ENCODE measurements at places on chromosomes 11 and 22.

DNA sequence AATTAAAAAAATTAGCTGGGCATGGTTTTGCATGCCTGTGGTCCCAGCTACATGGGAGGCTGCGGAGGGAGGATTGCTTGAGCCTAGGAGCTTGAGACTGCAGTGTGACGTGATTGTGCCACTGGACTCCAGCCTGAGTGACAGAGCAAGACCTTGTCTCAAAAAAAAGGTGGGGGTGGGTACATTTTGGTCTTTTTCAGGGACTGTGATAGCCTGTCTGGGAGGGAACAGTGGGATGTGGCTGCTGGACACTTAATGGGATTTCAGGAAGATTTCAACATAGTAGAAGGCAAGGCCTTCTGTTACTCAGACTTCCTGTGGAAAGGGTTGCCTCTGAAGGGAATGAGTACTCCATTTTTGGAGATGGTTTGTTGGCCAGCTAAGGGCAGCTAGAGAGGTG, 40.6 kb downstream of the RELT start:
- DNase-seq: no peak

DNA sequence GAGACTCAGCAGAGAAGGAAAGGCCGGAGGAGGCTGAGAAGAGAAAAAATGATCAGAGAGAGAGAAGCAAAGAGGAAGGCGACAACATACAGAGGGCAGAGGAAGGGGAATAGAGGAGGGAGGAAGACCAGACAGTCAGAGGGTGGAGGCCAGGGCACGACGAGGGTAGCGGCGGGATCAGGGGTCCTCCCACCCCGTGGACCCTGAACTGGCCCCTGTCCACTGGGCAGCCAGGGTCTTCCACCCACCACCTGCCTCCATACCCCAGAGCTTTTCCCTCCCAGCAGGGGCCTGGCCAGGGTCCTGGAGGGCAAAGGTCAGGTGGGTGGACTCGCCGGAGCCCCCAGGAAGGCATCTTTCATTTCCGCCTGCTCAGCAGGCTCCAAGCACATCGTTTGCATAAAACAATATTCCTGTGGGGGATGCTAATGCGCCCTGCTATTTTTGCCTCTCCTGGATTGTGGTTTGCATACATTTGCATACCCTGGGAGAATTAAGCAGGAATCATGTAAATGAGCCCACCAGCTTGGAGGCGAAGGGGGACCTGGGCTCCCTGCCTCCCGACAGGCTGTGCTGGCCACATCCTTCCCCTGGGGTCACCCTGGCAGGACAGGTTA, 394.1 kb downstream of the MN1 start:
- DNase-seq: no peak

DNA sequence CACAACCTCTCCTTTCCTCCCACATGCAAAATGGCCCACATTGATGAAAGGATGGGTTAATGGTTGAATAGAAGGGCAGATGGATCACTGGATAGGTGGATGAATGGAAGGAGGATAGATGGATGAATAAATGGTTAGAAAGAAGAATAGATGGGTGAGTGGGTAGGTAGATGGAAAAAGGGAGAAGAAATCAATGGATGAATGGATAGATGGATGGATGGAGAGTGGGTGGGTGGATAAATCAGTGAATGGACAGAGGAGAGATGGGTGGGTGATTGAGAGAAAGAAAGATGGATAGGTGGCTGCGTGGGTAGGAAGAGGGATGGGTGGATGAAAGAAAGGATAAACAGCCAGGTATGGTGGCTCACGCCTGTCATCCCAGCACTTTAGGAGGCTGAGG, 1.2 kb downstream of the SEC14L3 start:
- no peak for DNase-seq

DNA sequence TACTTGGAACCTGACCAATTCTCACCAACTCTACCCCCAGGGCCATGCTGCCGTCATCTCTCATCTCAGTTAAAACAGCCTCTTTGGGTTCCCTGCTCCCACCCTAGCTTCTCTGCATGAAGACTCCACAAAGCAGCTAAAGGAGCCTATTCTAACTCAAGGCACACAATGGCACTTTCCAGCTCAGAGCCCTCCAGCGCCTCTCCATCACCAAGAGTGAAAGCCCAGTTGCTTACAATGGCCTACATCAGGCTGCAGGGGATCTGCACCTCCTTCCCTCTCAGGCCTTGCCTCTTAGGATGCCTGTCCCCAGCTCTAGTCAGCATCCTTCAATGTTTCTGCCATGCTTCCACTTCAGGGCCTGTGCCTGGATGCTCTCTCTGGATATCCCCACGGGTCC, 83.7 kb upstream of the GNAZ start:
- DNase-seq: no peak

DNA sequence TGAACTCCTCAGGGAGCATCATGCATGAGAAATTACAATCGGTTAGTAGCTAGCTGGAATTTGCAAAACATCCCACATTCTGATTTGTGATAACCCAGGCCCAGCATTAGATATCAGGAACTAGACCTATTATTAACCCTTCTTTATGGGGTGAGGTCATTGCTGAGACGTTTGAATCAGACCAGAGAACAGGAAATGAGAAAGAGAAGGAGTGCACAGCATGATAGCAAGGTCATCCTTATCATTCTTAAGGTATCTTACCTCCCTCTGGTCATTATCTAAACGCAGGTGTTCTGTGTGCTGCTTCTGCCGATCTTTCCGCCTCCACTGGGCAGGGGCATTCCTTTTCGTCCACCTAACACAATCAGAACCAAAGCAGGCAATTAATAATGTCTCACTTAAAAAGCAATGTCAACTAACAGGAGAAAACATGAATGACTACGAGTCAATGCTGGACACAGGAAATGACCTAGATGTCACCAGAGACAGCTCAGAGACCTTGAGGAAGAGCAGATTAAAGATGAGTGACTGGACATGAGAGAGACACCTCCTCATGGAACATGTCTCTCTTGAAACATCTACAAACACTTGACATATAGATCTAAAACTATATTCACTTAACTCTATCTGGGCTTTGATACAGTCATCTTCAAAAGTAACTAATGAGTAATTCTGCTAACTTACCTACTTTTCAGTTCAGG, 78.3 kb upstream of the SCUBE2 start:
- DNase-seq: no peak

- DNase-seq: no peak
These were observed 366.8 kb upstream of the CCDC179 start for GRCh38 chr11:23227078-23227445.

GRCh38 chr22:37283393-37283937, 1.2 kb downstream of the CYTH4 start:
- DNase-seq: peak; percentile 76

DNA sequence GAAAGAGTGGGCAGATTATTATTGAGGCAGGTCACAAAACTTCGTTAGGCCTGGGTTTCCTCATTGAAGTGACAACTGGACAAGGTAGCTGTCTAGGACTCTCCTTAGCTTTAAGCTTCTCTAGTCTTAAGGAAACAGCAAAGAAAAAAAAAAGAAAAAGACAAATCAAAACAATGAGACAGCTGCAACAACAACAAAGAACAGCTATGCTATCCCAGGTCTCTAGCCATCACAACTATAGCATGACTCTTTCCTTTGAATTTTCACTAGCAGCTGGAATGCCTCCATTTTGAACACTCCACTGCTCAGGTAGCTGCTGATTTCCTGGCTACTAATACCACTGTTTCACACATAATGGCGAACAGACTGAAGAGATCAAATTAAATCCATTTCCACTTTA, 302.4 kb upstream of the SORL1-AS1 start:
- no peak for DNase-seq

- DNase-seq: no peak
These were observed 572.2 kb downstream of the BUD13 start for GRCh38 chr11:116200564-116200963.

DNA sequence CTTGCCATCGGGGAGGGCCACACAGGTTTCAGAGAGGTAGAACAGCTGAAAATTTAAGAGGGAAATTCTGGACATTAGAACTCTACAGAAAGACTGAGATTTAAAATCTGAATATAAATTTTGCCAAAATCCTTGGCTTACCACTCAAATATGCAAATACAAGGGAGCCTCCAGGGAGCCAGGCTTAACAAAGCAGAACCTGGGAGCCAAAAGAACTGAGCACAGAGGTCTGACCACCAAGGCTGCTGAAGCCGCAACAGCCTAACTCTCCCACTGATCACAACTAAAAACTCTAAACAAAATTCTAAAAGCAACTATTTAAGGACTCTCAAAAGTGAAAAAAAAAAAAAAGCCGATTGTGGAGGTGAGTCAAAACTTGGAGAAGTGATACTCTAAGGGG, 34.3 kb downstream of the IZUMO1R start:
- no peak for DNase-seq

DNA sequence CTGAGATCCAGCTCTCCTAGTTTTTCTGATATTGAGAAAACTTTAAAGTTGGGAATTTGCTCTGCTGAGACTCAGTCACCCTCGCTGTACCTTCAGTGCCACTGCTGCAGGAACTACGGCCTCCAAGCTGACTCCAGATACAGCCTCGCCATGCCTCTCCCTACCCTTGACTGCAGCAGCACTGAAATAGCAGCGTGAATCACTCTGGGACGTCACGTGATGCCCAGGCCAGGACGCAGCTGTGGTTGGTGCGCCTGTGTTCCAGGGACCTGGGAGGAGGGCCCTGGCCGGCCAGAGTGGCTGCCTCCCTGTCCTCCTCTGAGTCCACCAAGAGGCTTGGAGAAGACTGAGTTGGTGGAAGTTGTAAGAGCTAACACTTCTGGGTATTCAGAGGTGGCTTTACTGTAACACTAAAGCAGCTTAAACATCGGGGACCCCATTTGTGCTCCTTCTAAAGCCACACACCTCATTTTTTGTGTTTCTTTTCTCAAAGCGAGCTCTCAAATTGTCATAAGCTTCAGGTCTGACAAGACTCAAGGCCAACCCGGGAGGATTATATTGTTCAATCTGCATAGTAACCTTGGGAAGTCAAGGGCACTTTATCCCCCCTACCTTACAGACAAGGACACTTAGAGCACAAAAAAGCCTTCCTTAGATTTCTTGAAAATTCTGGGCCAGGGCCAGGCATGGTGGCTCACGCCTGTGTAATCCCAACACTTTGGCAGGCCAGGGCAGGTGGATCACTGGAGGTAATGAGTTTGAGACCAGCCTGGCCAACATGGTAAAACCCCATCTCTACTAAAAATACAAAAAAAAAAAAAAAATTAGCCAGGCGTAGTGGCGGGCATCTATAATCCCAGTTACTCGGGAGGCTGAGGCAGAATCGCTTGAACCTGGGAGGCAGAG, 4.2 kb upstream of the STIP1 start:
- DNase-seq: peak; percentile 79

DNA sequence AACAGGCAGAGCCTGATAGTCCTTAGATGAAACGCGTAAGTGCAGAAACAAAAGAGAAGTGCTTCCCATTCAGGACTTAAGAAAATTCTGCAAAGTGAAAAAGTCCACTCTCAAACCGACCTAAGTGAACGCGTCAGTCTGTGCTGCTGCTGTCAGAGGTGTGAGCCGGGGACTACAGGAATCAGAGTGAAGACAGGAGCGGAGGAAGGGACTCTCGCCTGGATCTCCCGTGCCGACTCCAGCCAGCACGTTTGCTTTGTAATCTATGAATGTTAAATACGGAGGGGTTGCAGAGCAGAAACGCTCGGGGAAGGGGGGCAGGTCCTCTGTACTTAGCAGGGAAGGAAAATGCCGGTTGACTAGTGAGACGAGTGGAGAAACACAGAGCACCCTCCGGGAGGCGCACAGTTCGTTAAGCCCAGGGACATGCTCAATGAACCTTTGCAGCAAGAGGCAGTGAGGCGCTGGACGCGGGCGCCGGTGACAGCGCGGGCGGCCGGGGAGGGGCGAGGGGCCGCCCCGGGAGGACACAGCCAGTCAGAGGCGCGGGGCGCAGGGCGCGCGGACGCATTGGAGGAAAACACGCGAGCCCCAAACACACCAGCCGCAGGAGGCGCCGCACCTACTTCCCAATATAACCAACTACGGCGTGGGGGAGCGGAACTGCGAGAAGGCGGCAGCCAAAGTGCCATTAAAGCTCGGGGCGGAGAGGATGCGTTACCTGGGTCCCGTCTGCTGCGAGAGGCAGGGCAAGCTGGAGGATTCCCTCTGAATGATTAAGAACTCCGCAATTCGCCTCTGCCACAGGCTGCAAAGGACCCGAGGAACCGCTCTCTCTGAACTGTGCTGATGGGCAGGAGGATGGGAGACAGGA, at the start of gene CNTN5:
Gene CNTN5 (plus strand): TSS at position 598 of the 874 bp plus-strand sequence.
- peak; percentile 49 for DNase-seq

DNA sequence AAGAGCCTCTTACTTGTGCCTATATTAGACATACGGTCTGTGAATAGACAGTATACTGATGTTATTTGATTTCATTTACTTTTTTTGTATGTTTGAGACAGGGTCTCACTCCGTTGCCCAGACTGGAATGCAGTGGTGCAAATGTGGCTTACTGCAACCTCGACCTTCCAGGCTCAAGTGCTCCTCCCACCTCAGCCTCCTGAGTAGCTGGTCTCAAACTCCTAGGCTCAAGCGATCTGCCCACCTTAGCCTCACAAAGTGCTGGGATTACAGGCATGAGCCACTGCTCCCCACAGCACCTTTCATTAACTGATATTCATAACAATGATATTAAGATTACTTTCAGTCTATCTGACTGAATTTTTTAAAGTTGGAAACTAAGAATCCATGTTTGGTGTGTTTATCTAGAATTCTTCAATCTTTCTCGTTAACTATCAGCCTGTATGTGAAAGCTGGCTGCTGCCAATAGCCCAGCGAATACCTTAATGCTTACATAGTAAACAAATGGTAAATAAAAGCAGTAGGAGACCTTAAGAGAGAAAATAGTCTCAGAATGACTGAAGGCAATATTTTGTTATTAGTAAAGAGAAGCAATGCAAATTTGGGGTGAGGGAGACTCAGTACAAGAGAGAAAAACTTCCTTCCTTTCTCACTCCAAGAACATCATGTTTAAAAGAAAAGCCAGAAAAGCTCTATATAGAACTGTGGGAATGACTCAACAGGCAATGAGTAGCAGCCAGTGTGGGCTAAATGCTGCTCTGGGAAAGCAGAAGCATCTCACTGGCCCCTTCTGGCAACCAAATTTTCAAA, 101.9 kb downstream of the MRTFA start:
- no peak for DNase-seq

All from iPS-NIHi11 (cell line).